ENCODE measurements at places on chromosomes 12 and 14. TPM values are rescaled to one million over a fixed set of nuclear protein-coding genes. Genes with fewer than 3 reads are reported as not detected.

STAB2 gene
- total RNA-seq: not detected

RPGRIP1 gene
- not detected for total RNA-seq

IFT43 gene
- 22.9 TPM for total RNA-seq

DCN gene
- total RNA-seq: 1.4 TPM

KRT83 gene
- not detected for total RNA-seq

PROX2 gene
- not detected for total RNA-seq

ANG gene
- total RNA-seq: 6.9 TPM

GLS2 gene
- 0.26 TPM for total RNA-seq

STAC3 gene
- 0.07 TPM for total RNA-seq

APOF gene
- not detected for total RNA-seq

PPP1R36 gene
- 0.73 TPM for total RNA-seq

BEGAIN gene
- 0.13 TPM for total RNA-seq

ISM2 gene
- total RNA-seq: not detected

KRT5 gene
- 0.66 TPM for total RNA-seq

SMIM41 gene
- total RNA-seq: 0.21 TPM

SLC35F4 gene
- not detected for total RNA-seq

ADSS1 gene
- 1.2 TPM for total RNA-seq

PMCH gene
- 0.66 TPM for total RNA-seq

GALNT16 gene
- total RNA-seq: 0.11 TPM

GUCY2C gene
- not detected for total RNA-seq

RERG gene
- not detected for total RNA-seq

CLEC1B gene
- not detected for total RNA-seq

ANKRD33 gene
- total RNA-seq: 0.20 TPM

KLRB1 gene
- total RNA-seq: not detected

KRT72 gene
- not detected for total RNA-seq

AKAP3 gene
- total RNA-seq: 0.79 TPM

MUCL1 gene
- not detected for total RNA-seq

PLCZ1 gene
- total RNA-seq: not detected

RPL10L gene
- total RNA-seq: not detected

TRIAP1 gene
- 52.0 TPM for total RNA-seq

ACSM4 gene
- total RNA-seq: not detected

SLC4A8 gene
- total RNA-seq: 5.1 TPM

C1S gene
- total RNA-seq: 0.40 TPM

NANOG gene
- total RNA-seq: not detected

POTEG gene
- not detected for total RNA-seq

UNC79 gene
- total RNA-seq: under 0.01 TPM

C1QL4 gene
- total RNA-seq: 0.13 TPM

CLEC1A gene
- 16.0 TPM for total RNA-seq

RDH16 gene
- total RNA-seq: 0.11 TPM

KRT75 gene
- not detected for total RNA-seq

DBX2 gene
- total RNA-seq: not detected

STYK1 gene
- total RNA-seq: 21.8 TPM

KRT79 gene
- not detected for total RNA-seq

SLC25A21 gene
- 2.2 TPM for total RNA-seq

PIK3C2G gene
- not detected for total RNA-seq

DNAL1 gene
- 7.2 TPM for total RNA-seq

OR6C65 gene
- total RNA-seq: not detected

FAR2 gene
- total RNA-seq: 64.4 TPM
